ENCODE measurements at places on chromosomes 7 and 10.

GRCh38 chr10:45550903-45551786, 121.4 kb downstream of the ZFAND4 start:
- DNase-seq, result no peak

DNA sequence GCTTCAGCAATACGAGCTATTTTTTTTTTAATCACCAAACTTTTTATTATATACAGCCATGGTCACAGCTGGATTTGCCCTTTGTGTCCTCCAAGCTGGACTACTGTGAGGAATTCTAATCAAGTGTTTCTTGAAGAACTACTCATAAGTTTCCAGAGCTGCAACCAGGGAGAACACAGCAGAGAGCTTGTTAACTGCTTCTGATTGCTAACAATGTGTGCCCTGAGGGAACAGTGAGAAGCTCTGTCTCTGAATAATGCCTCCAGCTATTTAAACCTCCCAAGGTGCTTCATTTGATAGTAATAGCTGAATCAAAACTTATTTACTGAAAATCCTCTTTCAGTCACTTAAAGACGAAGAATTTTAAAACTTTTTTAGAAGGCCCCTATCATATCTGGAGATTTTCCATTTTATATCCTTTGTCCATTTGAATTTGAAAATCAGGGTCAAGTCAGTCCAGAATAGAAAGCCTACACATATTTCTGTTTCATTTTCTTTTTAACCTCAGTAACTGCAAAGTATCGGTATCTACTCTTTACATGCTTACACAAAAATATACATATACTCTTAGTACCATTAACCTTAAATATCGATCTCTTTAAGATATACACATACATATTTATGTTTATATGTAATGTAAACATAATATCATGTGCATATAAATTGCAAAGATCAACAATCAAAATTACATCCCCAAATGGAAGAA, 1024.2 kb downstream of the GRM8 start:
- DNase-seq, result no peak

- no peak for DNase-seq
These were observed 226.2 kb downstream of the PTPRN2 start for GRCh38 chr7:158361326-158361946.

DNA sequence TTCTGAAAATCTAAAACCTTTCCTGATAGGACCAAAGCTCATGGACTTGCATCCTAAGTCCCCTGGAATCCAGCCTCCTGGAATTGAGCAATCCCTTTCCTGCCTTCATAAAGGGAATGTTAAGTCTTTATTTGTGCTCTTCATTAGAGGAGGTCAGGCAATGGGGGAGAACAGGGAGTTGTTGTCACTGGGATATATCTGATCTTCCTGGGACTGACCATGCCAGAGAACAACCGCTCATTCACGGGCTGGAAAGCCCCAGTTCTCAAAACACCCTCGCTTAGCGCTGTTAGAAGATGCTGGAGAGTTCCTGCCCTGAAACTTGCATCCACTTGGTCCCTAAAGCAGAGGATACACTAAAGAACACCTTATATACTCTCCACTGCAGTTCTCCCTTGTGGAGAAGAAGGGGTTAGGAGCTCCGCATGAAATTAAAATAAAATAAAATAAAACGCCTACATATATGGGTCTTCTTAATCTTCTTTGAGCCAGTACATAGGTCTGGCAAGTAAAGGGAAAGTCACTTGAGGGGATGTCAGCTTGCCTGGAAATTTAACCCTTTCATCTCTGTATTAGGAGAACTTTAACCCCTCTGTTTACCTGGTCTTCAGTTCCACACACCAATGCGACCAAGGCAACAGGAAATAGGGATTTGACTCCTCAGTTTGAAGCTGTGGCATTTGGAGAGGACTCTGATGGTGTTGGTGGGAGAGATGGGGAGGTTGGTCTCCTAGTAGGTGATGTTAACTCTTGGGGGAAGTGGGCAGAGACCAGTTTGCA, 1.2 kb downstream of the SORCS1 start:
- no peak for DNase-seq

- no peak for DNase-seq
These were observed 50.0 kb downstream of the NKX6-2 start for GRCh38 chr10:132735923-132736391.

- DNase-seq, result no peak
These were observed 140.5 kb downstream of the ARL4A start for GRCh38 chr7:12827920-12828319.

DNA sequence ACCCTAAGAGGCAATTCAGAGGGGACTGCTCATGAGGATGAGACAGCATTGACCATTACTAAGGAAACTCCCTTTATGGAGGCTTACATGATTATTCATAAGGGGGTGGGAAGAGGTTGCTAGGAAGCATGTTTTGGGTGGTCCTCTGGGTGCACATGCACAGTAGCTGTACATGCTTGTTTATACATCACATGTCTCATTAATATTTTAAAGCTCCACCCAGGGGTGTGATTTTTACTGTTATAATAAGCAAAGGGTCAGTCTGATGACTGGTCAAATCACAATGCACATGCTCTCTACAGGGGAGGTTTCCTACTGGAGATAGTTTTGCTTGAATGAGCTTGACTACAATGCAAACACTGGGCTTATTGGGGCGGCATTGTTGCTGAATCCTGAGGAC, 23.8 kb upstream of the PPP1R9A start:
- no peak for DNase-seq

GRCh38 chr10:119408969-119409371, 133.5 kb downstream of the RGS10 start:
- DNase-seq, result no peak

DNA sequence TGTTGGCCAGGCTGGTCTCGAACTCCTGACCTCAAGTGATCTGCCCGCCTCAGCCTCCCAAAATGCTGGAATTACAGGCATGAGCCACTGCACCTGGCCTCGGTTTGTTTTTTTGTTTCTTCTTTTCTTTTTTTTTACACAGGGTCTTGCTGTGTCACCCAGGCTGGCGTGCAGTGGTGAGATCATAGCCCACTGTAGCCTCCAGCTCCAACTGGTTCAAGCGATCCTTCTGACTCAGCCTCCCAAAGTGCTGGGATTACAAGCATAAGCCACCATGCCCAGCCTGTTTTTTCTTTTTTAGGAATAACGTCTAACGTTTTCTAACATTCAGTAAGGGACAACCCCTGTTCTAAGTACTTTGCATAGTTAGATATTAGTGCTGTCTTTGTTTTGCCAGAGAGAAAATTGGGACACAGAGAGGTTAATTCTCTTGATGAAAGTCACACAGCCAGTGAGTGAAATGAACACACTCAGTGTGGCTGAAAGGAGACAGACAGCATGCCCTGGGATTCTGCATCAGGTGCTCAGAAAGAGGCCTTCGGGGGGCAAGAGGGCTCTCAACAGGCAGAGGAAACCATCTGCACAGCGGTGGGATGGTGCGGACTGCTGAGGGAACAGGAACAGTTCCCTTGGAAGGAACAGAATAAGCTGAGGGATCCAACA, 4.3 kb downstream of the LIMK1 start:
- no peak for DNase-seq

DNA sequence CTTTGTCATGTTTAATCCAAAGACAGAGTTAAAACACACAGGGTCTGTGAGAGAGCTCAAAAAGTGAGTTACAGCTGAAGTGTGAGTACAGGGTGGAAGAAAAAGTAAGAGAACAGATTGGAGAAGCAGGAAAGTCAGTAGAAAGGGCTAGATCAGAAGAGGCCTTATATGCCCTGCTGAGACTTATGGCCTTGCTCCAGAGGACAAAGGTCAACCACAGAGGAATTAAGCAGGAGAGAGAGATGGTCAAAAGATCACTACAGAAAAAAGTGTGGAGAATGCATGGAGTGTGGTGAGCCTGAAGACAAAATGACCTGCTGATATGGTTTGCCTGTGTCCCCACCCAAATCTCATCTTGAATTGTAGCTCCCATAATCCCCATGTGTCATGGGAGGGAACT, 213.8 kb downstream of the NEBL start:
- no peak for DNase-seq

DNA sequence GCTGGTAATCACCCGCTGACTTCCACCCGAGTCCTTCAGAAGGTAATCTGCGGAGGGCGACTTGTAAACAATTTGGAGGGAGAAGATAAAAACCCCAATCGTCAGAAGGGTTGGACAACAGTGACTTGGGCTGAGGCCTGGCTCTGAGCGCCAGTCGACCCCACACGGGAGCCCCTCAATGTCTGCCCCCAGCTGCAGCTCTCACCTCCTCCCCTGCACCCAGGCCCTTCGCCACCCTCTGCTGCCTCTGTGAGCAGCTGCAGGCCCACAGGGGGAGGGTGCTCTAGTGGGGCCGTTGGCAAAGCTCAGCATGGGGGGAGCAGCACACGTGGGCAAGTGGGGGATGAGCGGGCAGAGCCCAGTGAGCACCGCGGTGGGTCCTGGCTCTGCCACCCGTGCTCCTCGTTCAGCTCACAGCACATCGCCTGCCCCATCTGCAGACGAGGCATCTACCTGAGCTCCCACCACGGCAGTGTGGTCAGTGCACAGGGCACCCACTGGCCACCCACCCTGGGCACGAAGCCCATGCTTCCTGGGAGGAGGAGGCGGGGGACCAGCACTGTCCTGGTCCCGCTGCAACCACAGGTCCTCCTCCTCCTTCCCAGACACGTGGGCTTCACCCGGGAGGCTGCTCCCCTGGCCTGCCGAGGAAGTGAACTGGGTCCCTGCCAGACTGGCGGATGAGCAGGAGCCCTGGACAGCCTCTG, 280.5 kb downstream of the ELFN1 start:
- no peak for DNase-seq

- peak; percentile 58 for DNase-seq
These were observed 79.0 kb upstream of the TMEM168 start for GRCh38 chr7:112869111-112869774.

- DNase-seq, result no peak
These were observed 218.0 kb upstream of the IGFBP3 start for GRCh38 chr7:46139079-46139478.

GRCh38 chr10:34213193-34213804, 601.8 kb downstream of the PARD3 start:
- no peak for DNase-seq

GRCh38 chr10:34523017-34523767, 291.9 kb downstream of the PARD3 start:
- DNase-seq, result no peak

DNA sequence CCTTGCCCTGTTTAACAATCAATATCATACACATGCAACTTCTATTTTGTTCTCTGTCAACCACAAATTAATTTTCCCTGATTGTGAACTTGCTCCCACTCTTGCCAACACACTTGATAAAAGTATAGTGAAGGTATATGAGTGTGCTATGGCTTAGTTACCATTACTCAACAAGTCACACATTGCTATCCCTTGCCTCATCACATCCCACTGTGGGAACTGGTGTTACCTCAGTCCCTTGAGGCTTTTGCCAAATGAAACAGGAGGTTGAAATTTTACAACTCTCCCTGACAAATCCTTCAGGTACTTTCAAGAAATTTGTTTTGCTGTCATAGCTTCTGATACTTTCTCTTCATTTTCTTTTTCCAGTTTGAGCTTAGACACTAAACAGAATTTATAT, 472.5 kb upstream of the SEMA3D start:
- DNase-seq, result no peak
